ENCODE measurements at places on chromosomes 11 and 22.

DNA sequence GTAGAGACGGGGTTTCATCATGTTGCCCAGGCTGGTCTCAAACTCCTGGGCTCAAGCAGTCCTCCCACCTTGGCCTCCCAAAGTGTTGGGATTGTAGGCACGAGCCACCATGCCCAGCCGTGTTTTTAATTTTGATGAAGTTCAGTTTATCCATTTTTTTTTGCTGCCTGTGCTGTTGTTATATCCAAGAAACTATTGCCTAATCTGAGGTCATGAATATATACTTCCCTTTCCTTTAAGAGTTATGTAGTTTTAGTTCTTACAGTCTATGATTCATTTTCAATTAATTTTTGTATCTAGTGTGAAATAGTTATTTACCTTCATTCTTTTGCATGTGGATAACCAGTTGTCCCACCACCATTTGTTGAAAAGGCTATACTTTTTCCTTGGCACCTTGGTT lies 50.3 kb upstream of the SORL1-AS1 start:
- DNase-seq: no peak

- DNase-seq: no peak
These were observed 312.2 kb downstream of the BRD1 start for GRCh38 chr22:49515475-49515874.

GRCh38 chr11:14212986-14213385 lies 146.0 kb downstream of the RRAS2 start:
- no peak for DNase-seq

DNA sequence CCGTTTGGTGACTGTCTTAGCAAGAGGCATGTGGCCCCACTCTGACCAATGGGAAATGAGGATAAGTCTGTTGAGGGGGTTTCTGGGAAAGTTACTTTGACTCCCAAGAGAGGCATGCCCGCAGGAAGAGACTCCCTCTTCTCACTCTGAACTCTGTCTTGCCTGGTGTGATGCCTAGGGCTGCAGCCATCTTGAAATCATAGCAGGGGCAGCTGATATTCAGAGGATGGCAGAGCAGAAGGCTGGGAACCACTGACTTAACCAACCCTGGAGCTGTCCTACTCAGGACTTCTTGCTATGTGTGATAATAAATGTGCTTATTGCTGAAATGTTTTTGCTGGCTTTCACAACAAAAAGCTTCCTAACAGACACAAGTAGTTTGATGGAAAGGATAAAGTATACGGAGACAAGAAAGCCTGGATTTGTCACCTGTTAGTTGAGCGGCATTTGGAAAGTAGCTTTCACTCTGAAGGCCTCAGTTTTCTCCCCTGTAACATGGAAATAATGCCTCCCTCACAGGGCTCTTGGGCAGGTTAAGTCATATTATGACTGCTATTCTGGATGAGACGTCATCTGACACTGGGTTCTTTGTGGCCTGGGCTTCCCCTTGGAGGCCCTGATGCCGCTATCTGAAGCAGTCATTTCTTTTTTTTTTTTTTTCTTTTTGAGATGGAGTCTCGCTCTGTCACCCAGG lies 128.5 kb downstream of the CEP164 start:
- DNase-seq: no peak

GRCh38 chr22:36887162-36887561 lies 26.3 kb upstream of the CSF2RB start:
- no peak for DNase-seq

DNA sequence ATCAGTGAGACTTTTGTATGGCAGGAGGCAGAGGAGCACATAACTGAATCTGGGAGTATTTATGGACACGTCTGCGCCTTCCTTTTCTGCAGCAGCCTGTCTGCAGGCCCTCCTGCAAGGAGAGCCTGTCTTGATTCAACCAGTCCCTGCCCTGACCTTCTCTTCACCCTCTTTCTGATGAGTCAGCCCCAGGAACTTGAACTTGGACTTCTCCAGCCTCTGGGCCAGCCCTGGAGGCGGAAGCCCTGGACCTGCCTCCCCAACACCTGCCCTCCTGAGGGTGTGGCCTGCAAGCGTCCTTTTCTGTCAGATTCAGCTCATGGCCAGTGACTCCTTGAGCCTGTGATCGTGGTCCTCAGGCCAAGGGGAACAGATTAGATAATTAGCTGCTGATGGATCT lies 20.0 kb downstream of the DAGLA start:
- DNase-seq: no peak

GRCh38 chr22:30347255-30347892 lies 9.3 kb downstream of the SF3A1 start:
- DNase-seq: no peak

- no peak for DNase-seq
These were observed 40.0 kb downstream of the NEU3 start for GRCh38 chr11:75028724-75029123.

DNA sequence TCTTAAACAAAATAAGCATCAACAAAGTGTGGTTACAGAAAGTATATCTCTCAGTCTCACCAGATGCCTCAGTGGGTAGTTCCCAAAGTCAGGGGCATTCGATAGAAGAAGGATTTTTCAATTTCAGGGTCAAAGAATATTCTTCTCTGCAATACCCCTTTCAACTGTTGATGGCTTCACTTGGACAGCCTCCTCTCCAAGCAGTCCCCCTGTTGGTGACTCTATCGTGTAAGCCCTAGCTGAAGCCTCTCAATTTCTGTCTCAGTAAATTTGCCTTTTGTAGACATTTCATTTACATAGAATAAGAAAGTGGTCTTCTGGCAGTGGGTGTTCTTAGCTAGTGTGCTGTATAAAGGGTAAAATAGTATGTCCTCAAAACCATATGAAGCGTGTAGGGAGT lies 11.3 kb upstream of the CCDC83 start:
- no peak for DNase-seq

DNA sequence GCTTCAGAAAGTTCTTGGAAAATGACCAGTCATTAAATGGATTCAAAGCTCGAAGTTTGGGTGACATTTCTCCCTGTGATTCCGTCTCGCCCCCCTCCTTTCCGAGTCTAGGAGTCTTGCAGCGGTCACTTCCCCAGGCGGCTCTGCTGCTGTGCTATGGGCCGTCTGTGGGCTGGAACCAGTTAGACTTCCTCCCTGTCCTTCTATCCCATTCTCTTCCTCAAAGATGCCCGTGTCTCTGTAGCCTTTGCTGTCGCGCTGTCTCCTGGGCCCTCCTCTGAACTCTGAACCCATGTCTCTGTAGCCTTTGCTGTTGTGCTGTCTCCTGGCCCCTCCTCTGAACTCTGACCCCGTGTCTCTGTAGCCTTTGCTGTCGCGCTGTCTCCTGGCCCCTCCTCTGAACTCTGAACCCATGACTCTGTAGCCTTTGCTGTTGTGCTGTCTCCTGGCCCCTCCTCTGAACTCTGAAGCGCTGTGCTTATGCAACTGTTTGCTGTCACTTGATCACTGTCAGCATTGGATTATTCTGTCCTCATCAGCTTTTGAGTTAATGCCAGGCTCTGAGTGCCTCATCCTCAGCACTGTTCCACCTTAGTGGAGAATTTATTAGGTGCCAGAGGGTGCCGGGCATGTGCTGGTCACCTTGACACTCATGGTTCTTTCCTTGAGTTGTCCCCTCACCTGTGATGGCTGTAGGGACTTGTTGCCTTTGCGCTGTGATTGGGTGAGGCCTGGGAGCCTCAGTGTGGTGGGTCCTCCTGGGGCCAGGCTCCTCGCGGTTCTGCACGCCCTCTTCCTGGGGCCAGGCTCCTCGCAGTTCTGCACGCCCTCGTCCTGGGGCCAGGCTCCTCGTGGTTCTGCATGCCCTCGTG lies 173.3 kb downstream of the TBC1D22A start:
- no peak for DNase-seq

DNA sequence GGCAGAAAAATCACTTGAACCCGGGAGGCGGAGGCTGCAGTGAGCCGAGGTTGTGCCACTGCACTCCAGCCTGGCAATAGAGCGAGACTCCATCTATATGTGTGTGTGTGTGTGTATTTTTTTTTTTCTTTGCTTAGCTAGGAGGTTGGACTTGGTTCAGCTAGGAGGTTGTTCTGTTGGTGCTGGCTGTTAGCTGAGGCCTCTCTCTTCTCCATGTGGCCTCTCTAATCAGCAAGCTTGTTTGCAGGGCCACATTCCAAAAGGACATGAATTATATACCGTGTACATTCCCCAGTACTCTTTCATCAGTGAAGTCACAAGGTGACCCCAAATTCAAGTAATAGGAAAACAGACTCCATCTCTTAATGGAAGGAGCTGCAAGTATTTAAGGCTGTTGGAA lies 67.3 kb upstream of the KCNQ1OT1 start:
- no peak for DNase-seq

DNA sequence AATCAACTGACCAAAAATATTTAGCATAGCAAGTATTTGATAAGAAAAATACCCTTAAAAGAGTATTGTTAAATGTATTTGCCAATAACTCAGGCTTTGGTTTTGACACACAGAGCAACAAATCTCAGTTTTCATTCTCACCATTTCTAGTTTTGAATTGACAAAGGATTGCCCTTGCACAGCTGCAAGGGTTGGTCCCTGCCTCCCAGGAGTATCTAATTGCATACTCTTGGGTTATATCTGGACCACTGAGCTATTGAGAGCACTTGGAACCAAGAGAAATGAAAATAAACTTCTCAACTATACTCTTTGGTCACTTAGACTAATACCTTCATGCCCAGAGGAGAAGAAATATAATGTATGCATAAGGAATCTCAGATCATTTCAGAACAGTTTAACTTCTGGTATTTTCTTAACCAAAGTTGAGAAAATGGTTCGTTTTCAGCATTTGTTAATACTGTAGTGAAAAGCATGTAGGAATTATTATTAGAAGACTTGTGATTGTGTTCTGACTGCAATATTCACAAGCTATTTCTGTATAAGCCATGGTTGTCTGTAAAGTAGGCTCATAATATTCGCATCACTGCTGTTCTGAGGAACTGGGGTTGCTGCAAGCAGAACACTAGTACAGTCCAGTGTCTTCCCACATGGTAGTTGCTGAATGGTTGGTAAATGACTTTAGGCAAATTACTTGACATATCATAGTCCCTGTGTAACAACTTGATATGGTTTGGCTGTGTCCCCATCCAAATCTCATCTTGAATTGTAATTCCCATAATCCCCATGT lies 7.9 kb downstream of the C2CD3 start:
- DNase-seq: no peak

- no peak for DNase-seq
These were observed 50.7 kb downstream of the ACER3 start for GRCh38 chr11:76911415-76911808.

GRCh38 chr11:44267006-44267749 lies 42.8 kb downstream of the ALX4 start:
- no peak for DNase-seq

GRCh38 chr11:77617892-77618291 lies 19.7 kb downstream of the CLNS1A start:
- DNase-seq: no peak

DNA sequence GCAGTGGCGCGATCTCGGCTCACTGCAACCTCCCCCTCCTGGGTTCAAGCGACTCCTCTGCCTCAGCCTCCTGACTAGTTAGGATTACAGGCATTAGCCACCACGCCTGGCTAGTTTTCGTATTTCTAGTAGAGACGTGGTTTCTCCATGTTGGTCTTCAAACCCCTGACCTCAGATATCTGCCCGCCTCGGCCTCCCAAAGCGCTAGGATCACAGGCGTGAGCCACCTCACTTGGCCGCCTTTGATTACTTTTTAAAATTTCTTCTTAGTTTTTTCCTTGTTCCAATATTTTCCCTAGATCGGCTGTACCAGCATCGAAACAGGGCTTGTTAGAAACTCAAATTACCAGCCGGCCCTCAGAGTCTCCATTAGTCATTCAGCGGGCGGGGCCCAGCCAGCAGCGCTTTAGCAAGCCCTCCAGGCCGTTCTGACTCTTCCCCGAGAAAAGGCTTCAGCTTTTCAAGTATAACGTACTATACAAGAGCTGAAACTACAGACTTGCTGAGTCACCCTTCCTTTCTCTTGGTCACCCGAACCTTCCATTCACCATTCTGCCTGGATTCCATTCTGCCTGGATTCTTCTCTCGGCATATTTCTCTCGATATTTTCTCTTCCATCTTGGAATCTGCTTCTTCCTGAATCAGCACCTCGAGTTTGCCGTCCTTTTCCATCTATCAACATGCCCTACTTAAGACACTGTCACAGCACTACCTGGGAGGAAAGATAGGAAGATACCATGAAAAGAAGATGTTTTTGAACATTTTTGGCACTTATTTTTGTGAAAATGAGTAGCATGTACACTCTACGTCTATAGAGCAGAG lies 6.7 kb upstream of the CAPRIN1 start:
- no peak for DNase-seq

DNA sequence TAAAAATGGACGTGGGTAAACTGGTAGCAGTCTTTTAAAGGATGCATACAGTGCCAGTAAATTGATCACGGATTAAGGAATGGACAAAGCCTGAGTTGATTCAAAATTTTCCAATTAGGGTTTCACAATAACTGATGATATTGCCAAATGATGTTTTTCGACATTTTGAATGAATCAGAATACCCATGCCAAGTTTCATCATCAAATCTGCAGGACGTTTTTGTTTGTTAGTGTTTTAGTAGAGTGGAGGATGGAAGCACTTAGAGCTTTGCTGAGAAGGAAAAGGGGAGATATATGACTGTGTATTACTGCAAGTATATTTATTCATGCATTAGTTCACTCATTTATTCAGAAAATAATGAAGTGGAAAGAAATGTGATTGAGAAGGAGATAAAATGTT lies 78.3 kb downstream of the SLC17A6 start:
- no peak for DNase-seq

GRCh38 chr11:129040934-129041333 lies 98.3 kb upstream of the TP53AIP1 start:
- DNase-seq: no peak

GRCh38 chr22:22789922-22790845 lies 97.4 kb upstream of the IGLL5 start:
- DNase-seq: no peak

- no peak for DNase-seq
These were observed 10.1 kb downstream of the CASTOR1 start for GRCh38 chr22:30279046-30279788.

DNA sequence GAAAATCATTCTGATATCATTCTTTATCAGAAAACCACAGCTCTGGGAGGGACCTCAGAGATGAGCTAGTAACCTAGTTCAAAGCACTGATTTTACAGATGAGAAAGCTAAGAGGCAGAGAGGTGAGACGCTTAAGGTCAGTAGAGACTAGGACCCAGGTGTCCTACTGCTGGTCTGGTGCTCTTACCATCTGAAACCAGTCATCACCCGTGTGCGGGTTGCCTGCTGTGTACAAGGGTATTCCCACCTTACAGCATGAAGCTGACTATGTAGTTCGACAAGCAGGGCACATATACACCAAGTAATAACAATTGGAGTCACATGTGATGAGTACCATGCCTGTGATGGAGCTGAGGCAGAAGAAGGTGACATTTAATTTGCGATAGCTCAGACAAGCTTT lies 133.7 kb downstream of the ADAMTS15 start:
- DNase-seq: no peak

GRCh38 chr11:8095806-8096522 lies 15.0 kb downstream of the TUB start:
- no peak for DNase-seq

GRCh38 chr11:47994417-47994816 lies 14.1 kb downstream of the PTPRJ start:
- DNase-seq: no peak

All from stimulated activated CD4-positive, alpha-beta T cell treated with anti-CD3 and anti-CD28 coated beads, TNF-alpha, amount 100 ng/mL, for 1 hour (primary cell).